Activated T-cell treated with anti-CD3 and anti-CD28 coated beads for 1 hour (primary cell): ENCODE measurements at places on chromosomes 2 and 18.
A peak's percentile ranks its signal among the peaks of the same experiment; 100 is the strongest.

DNA sequence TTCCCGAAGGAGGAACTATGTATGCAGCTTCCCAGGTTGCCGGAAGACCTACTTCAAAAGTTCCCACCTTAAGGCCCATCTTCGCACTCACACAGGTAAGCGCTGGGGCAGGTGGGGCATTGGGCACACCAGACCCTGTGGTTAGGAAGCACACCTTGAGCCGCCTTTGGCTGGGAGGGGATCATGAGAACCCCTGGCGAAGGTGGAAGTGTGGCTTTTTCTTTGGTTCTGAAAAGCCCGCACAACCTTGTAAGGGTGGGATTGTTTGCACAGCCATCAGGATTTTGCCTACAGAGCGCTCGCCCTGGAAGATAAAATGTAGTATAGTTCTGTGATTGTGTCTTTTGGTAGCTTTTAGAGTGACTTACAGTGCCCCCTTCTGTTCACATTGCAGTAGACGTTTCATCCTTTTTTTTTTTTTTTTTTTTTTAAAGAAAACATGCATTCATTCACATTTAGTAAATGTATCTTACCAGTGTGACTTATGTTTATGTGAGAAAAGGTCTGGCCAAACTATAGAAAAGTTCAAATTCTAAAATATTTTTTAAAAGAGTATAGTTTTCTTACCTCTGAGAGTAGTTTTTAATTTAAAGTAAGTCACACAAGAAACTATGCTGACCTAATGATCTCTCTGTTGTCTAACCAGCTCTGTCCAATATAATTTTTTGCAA lies 5.3 kb downstream of the KLF11 start:
- no peak for DNase-seq

DNA sequence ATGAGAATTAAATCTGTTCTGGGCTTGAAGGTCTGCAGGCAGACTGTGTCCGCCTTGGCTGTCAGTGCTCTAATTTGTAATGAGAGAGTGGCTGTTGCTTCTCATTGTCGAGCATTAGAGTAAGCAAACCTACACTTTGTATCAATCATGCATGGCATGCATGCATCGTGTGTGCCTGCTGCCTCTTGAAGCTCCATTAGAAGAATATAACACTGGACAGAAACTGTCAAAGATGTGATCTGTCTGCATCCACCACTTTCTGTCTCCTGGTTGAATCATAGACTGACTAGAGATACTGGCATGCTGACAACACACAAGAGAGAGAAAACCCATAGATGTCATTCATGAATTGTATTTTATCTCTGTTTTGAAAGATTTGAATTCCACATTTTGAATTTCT lies 275.0 kb upstream of the NXPH2 start:
- no peak for DNase-seq

- no peak for DNase-seq
Measured at GRCh38 chr18:35864916-35865315, 107.6 kb upstream of the RMP24 start.

- no peak for DNase-seq
Measured at GRCh38 chr2:214492152-214492551, 81.3 kb downstream of the VWC2L start.

GRCh38 chr2:190121971-190122370 lies 59.4 kb upstream of the MSTN start:
- no peak for DNase-seq

GRCh38 chr2:657766-658165 lies 19.4 kb downstream of the TMEM18 start:
- no peak for DNase-seq

DNA sequence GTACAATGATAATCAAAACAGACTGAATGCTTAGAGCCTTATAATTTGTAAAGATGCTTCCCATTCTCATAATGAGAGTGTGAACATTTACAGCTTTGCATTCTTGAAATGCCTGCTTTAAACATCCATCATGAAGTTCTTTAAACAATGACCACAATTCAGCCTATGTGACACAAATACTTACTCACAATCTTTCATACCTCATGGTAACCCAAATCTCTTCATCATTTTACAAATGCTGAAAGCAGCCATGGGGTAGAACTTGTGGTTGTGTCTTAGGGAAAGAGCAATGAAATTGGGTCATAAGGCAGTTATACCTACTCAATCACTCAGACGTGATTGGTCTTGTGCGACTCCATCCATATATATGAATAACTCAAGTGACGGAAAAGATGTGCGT lies 140.7 kb downstream of the RND3 start:
- no peak for DNase-seq

DNA sequence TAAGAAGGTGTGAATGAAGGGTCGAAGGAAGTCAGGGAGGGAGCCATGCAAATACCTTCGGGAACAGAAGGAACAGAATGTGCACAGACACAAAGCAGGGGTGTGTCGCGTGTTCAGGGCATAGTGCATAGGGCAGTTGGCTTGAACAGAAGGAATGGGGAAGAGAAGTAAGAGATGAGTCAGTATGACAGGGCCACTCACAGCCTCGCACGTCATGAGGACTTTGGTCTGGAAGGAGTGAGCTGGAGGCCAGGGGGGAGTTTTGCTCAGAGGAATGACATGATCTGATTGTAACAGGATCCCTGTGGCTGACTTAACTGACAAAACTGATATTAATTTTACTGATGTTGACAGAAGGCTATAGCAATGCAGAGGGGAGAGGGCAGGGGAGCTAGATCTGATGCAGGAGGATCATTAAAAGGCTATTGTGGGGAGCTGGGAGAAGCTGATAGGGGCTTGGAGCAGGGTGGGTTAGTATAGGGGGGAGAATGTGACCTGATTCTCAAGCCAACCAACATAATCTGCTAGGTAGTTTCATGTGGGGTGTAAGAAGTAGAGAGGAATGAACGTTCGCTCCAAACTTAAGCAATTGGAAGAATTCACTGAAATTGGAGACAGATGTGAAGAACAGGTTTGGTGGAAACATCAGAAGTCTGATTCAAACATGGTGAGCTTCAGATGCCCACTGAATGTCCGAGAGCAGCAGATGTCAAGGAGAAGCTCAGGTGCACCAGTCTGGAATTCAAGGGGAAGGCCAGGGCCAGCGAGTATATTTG lies 60.4 kb upstream of the COPS8 start:
- no peak for DNase-seq

DNA sequence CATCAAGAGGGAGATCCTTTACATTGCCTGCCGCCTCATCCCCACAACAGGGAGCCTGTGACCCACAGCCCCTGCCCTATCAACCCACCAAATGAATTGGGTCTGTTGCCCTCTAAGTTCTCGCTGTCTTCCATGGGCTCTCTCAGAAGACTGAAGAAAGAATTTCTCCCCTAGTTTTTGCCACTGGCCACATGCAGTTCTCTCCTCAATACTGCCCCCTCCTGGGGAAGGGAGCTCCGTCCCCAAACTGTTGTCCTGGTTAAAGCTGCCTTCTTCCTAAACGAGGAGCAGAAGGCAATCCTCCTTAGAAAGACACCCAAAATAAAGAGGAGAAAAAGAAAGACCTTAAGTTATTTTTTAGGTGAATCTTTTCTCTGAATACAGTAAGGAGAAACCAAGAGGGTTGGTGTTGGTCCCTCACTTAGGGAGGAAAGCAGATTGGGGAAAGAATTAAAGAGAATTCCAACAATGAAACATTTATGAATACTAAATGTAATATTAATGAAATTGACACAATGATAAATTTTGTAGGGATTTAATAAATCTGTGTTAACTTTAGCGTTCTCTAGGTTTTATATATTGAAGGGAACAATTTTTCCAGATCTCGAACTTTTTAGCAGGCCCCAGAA lies 31.1 kb upstream of the SATB2 start:
- DNase-seq = peak; percentile 33

- DNase-seq = no peak
Measured at GRCh38 chr2:6181926-6182325, 489.7 kb downstream of the SOX11 start.

- DNase-seq = no peak
Measured at GRCh38 chr2:42868874-42869273, 76.5 kb upstream of the HAAO start.

GRCh38 chr2:177754492-177754873 lies 318.1 kb downstream of the PDE11A start:
- DNase-seq = no peak

GRCh38 chr2:195115738-195116137 lies 541.3 kb upstream of the SLC39A10 start:
- DNase-seq = no peak

DNA sequence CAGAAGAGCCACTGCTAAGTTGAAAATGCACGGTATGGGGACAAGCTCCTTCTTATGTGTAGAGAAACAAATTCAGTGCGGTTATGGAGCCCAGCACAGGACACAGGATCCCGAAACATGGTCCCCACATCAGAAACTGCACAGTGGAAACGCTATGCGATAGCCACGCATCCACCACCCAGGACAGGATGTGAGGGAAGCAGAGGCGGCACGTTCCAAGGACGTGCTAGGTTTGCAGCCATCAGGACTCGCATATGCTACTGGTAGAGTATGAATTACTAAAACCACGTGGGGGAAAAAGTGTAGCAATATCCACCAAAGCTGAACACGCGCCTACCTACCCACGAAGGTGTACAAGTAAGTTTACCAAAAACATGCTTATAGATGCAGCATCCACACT lies 34.7 kb upstream of the SNTG2 start:
- no peak for DNase-seq

GRCh38 chr2:169237286-169237685 lies 125.0 kb downstream of the LRP2 start:
- DNase-seq = no peak

- no peak for DNase-seq
Measured at GRCh38 chr2:190412966-190413365, 4.8 kb downstream of the MFSD6 start.

DNA sequence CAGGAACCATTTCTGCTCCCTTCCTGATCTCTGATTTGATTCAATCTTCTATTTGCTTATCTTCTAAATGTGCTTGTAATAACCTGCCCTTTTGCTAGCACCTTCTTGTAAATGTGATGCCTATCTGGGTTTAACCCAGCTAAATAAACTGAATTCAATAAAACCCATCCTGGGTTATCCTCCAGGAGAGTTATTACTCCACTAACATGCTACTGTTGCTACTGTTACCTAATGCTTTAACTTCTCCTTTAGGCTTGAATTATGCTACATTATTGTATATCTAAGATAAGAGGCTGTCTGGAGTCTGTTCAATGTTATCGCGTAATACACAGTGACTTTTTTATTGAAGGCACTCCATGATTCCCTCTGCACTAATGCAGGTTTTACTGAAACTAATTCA lies 206.5 kb upstream of the CTAGE1 start:
- no peak for DNase-seq

DNA sequence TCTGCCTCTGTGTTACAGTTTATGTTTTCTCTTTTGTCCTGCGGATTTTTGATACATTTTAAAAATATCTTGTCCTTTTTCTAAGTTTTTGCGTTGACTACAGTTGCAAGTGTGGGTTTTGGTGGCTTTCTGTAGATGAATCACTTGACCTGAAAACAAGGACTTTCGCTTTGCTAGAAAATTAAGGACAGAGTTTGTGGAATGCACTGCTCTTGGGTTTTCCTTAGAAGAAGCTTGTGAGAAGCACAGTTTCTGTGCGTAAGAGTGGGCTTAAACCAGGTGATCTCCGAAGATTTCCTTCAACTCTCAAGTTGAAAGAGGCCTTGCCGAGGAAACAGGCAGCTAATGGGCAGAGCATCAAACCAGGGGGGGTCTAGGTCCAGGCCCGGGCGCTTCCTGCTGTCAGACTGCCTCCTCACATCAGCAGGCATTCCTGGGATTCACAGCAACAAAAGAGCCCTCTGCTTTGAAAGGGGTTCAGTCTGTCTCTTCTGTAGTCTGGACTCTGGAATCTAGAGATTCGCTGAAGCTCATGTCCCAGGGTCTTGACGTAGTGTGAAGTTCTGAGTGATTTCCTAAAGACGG lies 17.3 kb downstream of the NCK2 start:
- no peak for DNase-seq

- DNase-seq = no peak
Measured at GRCh38 chr2:205287316-205287715, 395.0 kb upstream of the NRP2 start.
